ENCODE measurements at places on chromosomes 16 and 17.

DNA sequence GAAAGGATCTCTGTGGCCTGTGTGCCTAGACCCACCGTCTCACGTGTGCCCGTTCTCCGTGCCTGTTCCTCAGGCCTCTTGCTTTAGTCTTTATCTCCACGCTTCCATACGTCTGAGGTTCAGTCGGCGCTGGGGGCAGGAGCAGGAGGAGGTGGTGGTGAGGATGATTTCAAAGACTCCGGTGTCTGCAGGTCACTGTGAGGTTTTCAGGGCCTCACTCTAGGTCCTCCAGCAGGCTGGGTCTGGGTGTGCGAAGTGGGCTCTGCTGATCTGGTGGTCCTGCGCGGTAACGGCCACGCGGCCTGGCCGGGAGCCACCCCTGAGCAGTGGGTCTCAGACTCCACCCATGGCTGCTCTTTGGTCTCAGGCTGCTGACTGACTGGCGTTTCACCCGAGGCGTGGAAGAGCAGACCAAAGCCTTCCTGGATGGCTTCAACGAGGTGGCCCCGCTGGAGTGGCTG, 14.4 kb upstream of the CLEC18A start:
- no peak for DNase-seq

GRCh38 chr17:50177476-50177875, 11.7 kb downstream of the SGCA start:
- no peak for DNase-seq

- DNase-seq, result no peak
Measured at GRCh38 chr17:82461827-82462524, 3.4 kb downstream of the NARF start.

DNA sequence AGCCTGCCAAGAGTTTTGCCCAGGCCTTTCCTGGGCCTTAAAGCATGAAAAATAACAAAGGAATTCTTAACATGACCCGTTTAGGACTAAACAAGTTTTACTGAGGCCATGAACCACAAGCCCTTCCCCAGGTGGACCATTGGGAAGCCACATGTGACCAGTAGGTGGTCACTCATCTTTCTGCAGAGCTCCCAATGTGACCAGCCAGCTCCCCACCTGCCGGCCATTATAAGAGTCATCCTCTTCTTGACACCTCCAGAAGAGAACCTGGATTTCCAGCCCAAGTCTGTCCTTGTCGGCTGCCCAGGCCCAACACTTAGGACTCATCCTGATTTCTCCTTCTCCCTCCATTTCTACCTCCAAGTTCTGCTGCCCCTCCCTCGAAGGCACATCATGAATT, 91.7 kb upstream of the DNAH17 start:
- no peak for DNase-seq

GRCh38 chr17:72592242-72592966, 471.6 kb downstream of the SOX9 start:
- peak; percentile 89 for DNase-seq

DNA sequence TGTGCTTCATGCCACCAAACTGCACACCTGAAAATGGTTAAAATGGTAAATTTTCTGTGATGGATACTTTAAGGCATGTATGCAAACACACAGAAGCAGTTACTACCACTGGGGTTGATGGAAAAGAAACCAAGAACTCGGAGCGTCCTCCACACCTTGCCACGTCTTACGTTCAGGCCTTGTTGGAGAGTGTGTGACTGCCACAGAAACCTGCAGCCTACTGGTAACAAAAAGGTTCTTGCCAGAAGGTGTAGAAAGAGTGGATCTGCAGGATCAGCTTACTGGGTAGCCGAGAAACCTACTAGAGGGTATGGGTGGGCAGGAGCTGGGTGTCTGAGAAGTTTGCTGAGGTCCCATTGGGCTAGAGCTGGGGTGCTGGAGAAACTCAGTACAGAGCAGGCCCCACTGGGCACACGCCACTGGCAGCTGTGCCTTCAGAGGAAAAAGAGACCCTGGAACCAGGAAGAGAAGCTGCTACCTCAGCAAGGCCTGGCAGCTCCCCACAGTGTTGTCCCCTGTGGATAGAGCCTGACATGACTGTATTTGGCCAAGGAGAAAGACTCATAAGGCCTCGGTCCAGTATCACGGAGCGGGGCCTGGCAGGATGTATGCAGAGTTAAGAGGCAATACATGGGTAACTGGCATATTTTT, 204.6 kb downstream of the SEC14L1 start:
- no peak for DNase-seq

- DNase-seq, result peak; percentile 9
Measured at GRCh38 chr16:12225255-12225654, 248.7 kb downstream of the SNX29 start.

DNA sequence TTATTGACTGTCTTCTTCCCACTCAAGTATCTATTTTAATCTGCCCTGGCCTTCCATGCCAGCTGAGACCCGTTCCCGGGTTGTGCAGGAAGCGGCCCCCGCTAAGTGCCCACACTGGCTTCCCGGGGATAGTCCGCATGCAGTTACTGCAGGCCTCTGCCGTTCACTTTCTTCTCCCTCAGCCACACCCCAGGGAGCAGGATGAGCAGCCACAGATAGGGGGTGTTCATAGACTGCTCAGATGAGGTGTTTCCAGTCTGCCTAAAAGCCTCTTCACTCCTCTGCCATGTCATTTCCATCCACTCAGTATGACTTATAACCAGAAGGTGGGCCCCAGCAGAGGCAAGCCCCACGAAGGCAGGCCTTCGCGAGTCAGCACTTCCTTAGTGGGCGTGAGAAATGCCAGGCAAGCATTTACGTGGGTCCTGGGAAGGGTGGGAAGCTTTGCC, 7.7 kb downstream of the MED9 start:
- no peak for DNase-seq

GRCh38 chr17:77958716-77959125, 218 bp downstream of the TNRC6C start:
- DNase-seq, result no peak

DNA sequence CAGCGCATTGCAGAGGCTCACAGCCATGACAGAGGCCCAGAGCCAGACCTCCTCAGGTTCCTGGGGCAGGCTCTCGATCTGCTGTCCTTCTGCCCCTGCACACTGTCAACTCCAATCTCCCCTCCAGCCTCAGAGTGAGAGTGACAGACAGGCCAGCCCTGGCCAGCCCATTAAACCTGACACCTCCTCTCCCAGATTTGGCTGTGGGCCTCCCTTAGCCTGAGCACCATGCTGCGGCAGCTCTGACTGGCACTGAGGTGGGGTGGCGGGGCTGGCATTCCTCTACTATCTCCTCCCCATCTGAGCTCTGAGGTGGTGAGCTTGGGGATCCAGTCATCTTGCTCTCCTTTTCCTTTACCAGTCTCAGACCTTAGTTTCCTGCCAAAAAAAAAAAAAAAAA, 15.5 kb upstream of the C1QL1 start:
- DNase-seq, result no peak

DNA sequence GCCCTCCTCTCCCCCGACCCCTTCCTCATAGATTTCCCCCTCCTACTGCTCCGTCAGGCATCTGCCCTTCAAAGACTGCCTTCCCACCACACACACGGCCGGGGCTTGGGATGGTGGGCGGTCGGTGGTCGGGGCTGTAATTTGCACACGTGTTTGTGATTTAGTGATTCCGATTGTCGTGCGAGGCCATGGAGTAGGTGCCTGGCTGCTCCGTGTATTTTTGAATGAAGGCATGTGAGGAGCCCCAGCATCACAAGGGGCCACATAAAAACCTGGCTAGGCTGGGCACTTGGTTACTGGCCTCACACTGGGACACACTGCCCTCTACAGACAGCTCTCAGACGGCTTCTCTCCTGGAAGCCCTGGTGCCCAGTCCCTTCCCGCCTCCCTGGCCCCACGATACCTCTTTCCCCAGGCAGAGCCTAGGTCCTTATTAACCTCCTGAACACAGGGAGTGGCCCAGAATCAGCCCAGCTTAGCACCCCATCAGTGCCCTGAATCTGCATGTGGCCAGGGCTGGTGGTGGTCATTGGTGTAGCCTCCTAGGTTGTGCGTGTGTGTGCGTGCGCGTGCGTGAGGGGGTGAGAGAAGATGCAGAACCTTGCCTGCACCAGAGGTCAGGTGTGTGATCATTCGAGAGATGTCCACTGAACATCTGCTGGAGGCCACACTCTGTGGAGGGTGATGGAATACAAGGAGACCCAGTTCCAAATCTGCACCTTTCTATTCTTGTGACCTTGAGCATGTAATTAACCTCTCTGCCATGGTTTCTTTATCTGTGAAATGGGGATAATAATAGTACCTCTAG, 1.3 kb upstream of the SOCS1 start:
- DNase-seq, result peak; percentile 79

DNA sequence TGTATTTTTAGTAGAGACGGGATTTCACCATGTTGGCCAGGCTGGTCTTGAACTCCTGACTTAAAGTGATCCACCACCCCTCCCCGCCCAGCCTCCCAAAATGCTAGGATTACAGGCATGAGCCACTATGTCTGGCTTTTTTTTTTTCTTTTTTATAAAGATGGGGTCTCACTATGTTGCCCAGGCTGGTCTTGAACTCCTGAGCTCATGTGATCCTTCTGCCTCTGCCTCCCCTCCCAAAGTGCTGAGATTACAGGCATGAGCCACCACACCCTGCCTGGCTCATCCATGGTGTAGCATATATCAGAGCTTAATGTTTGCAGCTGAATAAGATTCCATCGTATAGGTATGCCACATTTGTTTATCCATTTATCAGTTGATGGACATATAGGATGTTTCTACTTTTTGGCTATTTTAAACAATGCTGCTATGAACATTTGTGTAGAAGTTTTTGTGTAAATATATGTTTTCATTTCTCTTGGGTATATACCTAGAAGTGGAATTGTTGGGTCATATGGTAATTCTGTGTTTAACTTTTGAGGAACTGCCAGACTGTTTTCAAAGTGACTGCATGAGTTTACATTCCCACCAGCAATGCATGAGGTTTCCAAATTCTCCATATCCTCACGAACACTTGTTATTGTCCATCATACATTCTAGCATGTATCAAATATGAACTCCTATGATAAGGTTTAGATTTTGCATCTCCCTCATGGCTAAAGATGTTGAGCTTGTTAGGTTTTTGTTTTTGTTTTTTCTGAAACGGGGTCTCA, 55.7 kb upstream of the HAS3 start:
- DNase-seq, result no peak
